Subcutaneous preadipocyte (primary cell): ENCODE measurements at places on chromosomes 13 and 19. TPM values are rescaled to one million over a fixed set of nuclear protein-coding genes. Genes with fewer than 3 reads are reported as not detected.

LENG9 gene
- 4.9 and 7.3 TPM in 2 replicates for total RNA-seq

WDR87 gene
- total RNA-seq = not detected in 2 replicates

SOX1 gene
- total RNA-seq = not detected in 2 replicates

CILP2 gene
- 0.78 and 1.1 TPM in 2 replicates for total RNA-seq

LGALS14 gene
- total RNA-seq = not detected in 2 replicates

PTGER1 gene
- 1.8 and 12.5 TPM in 2 replicates for total RNA-seq

ICAM3 gene
- 8.4 and 11.4 TPM in 2 replicates for total RNA-seq

CADM4 gene
- 0.37 and 0.59 TPM in 2 replicates for total RNA-seq

TEKTIP1 gene
- total RNA-seq = not detected in 2 replicates

SLC7A9 gene
- total RNA-seq = 0.20 and 0.37 TPM in 2 replicates

ZNF765 gene
- 11.0 and 13.1 TPM in 2 replicates for total RNA-seq

TMEM259 gene
- total RNA-seq = 68.3 and 80.5 TPM in 2 replicates

CCNA1 gene
- 0.20 and 0.73 TPM in 2 replicates for total RNA-seq

OR7A5 gene
- not detected in 2 replicates for total RNA-seq

SHISA7 gene
- total RNA-seq = not detected in 2 replicates

SRRM5 gene
- 0.37 TPM in 1 of 2 replicates, not detected in the other for total RNA-seq

PALM gene
- total RNA-seq = 2.5 and 9.9 TPM in 2 replicates

ATXN8OS gene
- total RNA-seq = not detected in 2 replicates

SPACA4 gene
- total RNA-seq = not detected in 2 replicates

COL4A2 gene
- total RNA-seq = 138 and 142 TPM in 2 replicates

DACT3 gene
- 1.1 and 2.2 TPM in 2 replicates for total RNA-seq

GRIK5 gene
- total RNA-seq = not detected in 2 replicates

PSG2 gene
- total RNA-seq = not detected in 2 replicates

TNFSF9 gene
- total RNA-seq = 1.5 and 2.3 TPM in 2 replicates

ATP8B3 gene
- total RNA-seq = 1.8 and 2.0 TPM in 2 replicates

ZNF714 gene
- 10.8 and 11.0 TPM in 2 replicates for total RNA-seq

PDX1 gene
- not detected in 2 replicates for total RNA-seq

SAFB gene
- total RNA-seq = 33.8 and 54.7 TPM in 2 replicates

CD33 gene
- total RNA-seq = not detected in 2 replicates

TRIP10 gene
- 34.5 and 38.1 TPM in 2 replicates for total RNA-seq

GPR12 gene
- total RNA-seq = not detected in 2 replicates

SYCN gene
- not detected in 2 replicates for total RNA-seq

SIN3B gene
- total RNA-seq = 29.0 and 29.9 TPM in 2 replicates

LNX2 gene
- 2.6 and 3.3 TPM in 2 replicates for total RNA-seq

WDR62 gene
- 4.0 and 9.6 TPM in 2 replicates for total RNA-seq

TSHZ3 gene
- 8.5 and 9.6 TPM in 2 replicates for total RNA-seq

IZUMO4 gene
- total RNA-seq = 2.2 and 2.5 TPM in 2 replicates

UNC13A gene
- total RNA-seq = under 0.01 and 0.39 TPM in 2 replicates

ZNF677 gene
- 11.1 and 12.5 TPM in 2 replicates for total RNA-seq

VSTM2B gene
- total RNA-seq = not detected in 2 replicates

LRRC63 gene
- under 0.01 and 0.37 TPM in 2 replicates for total RNA-seq

KIR2DL4 gene
- total RNA-seq = not detected in 2 replicates

KATNAL1 gene
- total RNA-seq = 10.9 and 14.7 TPM in 2 replicates

GJB6 gene
- not detected in 2 replicates for total RNA-seq

FSD1 gene
- 2.6 and 5.3 TPM in 2 replicates for total RNA-seq

PGLYRP1 gene
- total RNA-seq = not detected in 2 replicates

CD37 gene
- total RNA-seq = not detected in 2 replicates

HSH2D gene
- not detected in 2 replicates for total RNA-seq

PPP1R12C gene
- 39.3 and 55.1 TPM in 2 replicates for total RNA-seq

NOVA2 gene
- 0.39 TPM in 1 of 2 replicates, not detected in the other for total RNA-seq
